ENCODE measurements at places on chromosomes 1 and 21. TPM values are rescaled to one million over a fixed set of nuclear protein-coding genes. Genes with fewer than 3 reads are reported as not detected.

The BRINP3 gene
- total RNA-seq = 0.28 TPM

The TIAM1 gene
- 25.2 TPM for total RNA-seq

The DCDC2B gene
- total RNA-seq = not detected

The FCGR3A gene
- total RNA-seq = 0.32 TPM

The CFHR5 gene
- not detected for total RNA-seq

The ZBTB7B gene
- total RNA-seq = 31.5 TPM

DNA sequence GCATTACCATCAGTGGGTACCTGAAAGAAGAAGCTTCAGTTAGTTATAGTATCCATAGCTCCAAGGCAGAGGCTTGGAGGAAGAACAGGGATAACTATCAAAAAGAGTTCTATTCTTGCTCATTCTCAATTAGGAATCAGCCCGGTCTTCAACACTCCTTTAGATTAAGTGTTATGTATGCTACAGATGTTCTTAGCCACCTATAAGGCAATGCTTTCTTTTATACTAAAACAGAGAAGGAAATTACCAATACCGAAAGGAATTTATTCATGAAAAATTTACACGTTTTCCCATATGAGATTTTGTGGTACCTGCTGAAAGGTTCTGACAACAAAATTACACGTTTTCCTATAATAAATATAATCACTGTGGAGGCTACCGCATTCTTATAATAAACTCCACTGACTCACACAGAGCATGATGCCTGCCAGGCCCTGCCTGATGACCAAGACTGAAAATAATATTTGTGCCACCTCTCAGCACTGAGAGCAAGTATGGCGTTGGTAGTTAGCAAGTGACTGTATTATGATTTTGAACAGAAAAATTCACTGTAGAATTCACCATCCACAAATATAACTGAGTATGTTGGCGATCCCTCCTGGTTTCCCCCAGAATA is 58.3 kb downstream of the APP start:
- no peaks in the 10 kb centered on the region for H3K27me3 ChIP-seq
- no peak for DNase-seq
- peaks cover 25% of the 10 kb centered on the region for H3K36me3 ChIP-seq
- H3K4me1 ChIP-seq = peaks cover 82% of the 10 kb centered on the region
- H3K27ac ChIP-seq = peak overlapping the region; percentile 39
- no peak overlapping the region for H3K4me3 ChIP-seq

- no peak for DNase-seq
- H3K36me3 ChIP-seq = 0 out of 2 replicates have a peak, but pooled peaks cover 2% of the 10 kb centered on the region
- no peaks in the 10 kb centered on the region for H3K27me3 ChIP-seq
Measured at GRCh38 chr21:37407719-37408420, 41.3 kb downstream of the DYRK1A start.

DNA sequence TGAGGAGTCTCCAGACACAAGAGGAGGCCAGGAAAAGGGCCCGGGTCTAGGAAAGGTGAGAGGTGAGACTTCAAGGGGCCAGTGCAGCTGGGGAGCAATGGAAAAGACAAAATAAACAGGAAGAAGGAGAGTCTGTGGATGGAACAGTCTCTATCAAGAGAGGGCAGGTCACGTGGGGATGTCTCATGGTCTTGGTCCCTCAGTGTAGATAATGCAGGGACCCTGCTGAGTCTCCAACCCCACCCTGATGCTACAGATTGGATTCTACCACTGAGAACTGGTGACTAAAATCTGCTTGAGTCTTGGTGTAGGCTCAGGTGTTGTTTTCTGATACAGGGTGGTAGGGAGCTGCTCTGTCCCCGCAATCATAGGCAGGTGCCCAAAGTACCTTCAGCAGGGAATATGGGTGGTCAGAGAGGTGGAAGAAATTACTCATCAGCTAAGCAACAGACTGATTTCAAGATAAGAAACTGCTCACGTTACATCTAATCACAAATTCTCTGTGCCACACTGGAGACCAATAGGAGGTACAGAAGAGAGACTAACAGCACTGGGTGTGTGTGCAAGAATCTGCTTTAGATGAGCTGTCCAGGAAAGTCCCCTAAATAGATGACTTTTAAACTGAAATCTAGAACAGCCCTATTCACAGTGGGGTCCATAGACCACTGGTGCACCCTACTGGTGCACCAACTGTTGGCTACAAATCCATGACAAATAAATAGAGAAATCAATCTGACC is 101.5 kb upstream of the TLR5 start:
- no peaks in the 10 kb centered on the region for H3K4me1 ChIP-seq
- no peak overlapping the region for H3K4me3 ChIP-seq
- no peak for DNase-seq

DNA sequence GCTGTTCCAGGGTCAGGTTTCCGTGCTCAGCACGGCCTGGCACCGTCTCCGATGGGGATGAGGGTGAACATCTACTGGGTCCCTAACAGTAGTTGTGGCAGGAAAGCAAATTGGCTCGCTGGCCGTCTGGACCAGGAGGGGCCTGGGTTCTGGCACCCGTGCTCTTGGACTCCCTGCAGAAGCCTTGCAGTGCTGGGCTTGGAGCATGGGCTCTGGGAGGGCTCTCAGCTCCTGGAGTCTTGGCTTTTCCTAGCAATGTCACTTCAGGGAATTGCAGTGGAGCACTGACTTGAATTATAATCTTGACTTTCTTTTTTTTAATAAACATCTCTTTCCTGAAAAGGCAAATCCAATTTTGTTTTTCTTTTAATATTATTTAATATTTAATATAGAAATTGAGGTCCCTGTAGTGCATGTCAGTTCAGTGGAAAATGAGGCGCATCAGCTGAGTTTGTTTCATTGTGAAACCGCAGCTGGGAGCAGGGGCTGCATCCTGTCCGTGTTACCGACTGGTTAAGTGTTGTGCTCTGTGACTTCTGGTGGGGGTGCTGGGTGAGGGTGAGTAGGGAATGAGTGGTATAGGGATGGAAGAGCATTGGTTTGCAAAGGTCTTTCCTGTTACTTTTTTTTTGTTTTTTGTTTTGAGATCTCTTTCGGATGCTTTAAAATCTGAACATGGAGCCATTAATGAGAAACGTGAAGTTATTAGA is 64.1 kb downstream of the PEX14 start:
- H3K4me3 ChIP-seq = no peak overlapping the region
- peak overlapping the region; percentile 10 for H3K27ac ChIP-seq
- peaks cover 49% of the 10 kb centered on the region for H3K4me1 ChIP-seq
- no peak for DNase-seq

DNA sequence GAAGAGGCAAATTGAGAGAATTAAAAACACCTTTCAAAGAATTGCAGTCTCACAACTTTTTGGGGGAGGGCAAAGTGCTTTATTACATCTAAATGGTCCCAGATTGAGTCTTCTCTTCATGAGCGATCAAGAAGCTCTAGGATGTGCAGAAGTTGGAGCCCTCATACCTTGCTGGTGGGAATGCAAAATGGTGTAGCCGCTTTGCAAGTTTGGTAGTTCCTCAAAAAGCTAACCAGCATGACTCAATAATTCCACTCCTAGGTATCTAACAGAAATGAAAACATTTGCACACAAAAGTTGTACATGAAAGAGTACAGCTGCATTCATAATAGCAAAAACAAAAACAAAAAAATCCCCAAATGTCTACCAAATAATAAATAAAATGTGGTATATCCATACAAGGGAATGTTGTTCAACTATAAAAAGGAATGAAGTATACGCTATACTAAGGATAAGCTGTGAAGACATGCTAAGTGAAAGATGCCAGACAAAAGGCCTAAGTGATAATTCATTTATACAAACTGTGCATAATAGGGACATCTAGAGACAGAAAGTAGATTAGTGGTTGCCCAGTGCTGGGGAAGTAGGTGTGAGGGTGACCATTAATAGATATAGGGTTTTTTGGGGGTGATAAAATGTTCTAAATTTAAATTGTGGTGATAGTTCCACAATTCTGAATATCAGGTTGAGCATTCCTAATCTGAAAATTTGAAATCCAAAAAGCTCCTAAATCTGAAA is 55.2 kb downstream of the SELENOF start:
- H3K4me3 ChIP-seq = no peak overlapping the region
- H3K36me3 ChIP-seq = no peaks in the 10 kb centered on the region
- H3K4me1 ChIP-seq = peaks cover 7% of the 10 kb centered on the region

- DNase-seq = no peak
- H3K27ac ChIP-seq = peak overlapping the region; percentile 60
- no peak overlapping the region for H3K4me3 ChIP-seq
- H3K36me3 ChIP-seq = peaks cover 14% of the 10 kb centered on the region
- peaks cover 6% of the 10 kb centered on the region for H3K27me3 ChIP-seq
Measured at GRCh38 chr21:41613533-41613909, 105.6 kb upstream of the TMPRSS2 start.

- peak overlapping the region; percentile 93 for H3K27ac ChIP-seq
- DNase-seq = no peak
- H3K4me3 ChIP-seq = peak overlapping the region; percentile 74
Measured at GRCh38 chr1:150973258-150973835, 1.3 kb downstream of the CERS2 start.

DNA sequence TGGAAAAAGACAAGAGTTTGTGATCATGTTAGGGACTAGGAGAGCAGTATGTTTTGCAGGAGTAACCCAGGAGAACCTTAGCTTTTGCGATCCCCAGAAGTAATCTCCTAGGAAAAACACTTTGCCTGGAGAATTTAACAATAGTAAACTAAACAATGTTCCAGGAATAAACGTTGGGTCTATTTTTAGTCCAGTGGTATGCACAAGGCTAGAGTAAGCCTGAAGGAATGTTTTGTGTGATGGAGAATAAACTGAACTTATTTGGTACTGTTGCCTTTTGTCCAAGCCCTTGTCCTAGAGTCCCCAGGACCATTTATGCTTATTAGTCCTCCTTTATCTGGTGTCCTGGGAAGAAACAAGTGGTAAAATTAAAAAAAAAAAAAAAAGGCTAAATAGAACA is 28.7 kb upstream of the RGS5 start:
- peaks cover 9% of the 10 kb centered on the region for H3K4me1 ChIP-seq
- H3K27me3 ChIP-seq = no peaks in the 10 kb centered on the region
- peaks cover 15% of the 10 kb centered on the region for H3K36me3 ChIP-seq
- no peak overlapping the region for H3K4me3 ChIP-seq
- H3K27ac ChIP-seq = no peak overlapping the region
- no peak for DNase-seq

GRCh38 chr1:152166966-152167365 is 7.9 kb upstream of the RPTN start:
- H3K27ac ChIP-seq = no peak overlapping the region
- peaks cover 33% of the 10 kb centered on the region for H3K36me3 ChIP-seq
- no peaks in the 10 kb centered on the region for H3K4me1 ChIP-seq
- H3K27me3 ChIP-seq = peaks cover 14% of the 10 kb centered on the region
- DNase-seq = no peak
- H3K4me3 ChIP-seq = no peak overlapping the region

- H3K27me3 ChIP-seq = no peaks in the 10 kb centered on the region
- 0 out of 2 replicates have a peak overlapping the region, but pooled peaks have one; percentile 69 for H3K27ac ChIP-seq
- peaks cover 14% of the 10 kb centered on the region for H3K4me1 ChIP-seq
- no peak for DNase-seq
- H3K4me3 ChIP-seq = no peak overlapping the region
- H3K36me3 ChIP-seq = peaks cover 4% of the 10 kb centered on the region
Measured at GRCh38 chr1:115677182-115677555, 35.4 kb downstream of the VANGL1 start.

GRCh38 chr1:15501208-15502032 is 22.6 kb downstream of the CASP9 start:
- H3K27me3 ChIP-seq = no peaks in the 10 kb centered on the region
- H3K4me1 ChIP-seq = peaks cover 11% of the 10 kb centered on the region
- DNase-seq = peak; percentile 88
- no peak overlapping the region for H3K4me3 ChIP-seq
- H3K27ac ChIP-seq = no peak overlapping the region
- H3K36me3 ChIP-seq = peaks cover 12% of the 10 kb centered on the region

DNA sequence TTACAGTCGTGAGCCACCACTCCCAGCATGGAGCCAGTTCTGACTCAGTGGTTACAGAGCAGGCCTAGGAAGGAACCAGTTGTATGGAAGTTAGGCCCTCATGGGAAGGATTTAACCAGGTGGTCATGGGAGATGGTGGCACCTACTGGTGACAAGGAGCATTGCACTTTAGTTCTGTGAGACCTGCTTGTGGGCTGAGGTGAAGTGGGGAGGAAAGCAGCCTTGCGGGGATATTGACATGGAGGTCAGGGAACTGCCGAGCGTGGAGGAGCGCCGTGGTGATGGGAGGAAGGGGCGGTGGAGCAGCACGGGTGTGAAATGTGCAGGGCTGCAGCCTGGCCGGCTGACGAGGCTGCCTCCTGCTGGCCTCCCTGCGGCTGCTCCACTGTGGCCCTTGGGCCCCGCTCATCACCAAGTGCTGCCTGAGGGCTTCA is 100.4 kb downstream of the GALNT2 start:
- H3K27ac ChIP-seq = no peak overlapping the region
- no peaks in the 10 kb centered on the region for H3K27me3 ChIP-seq
- peak; percentile 32 for DNase-seq
- peaks cover 40% of the 10 kb centered on the region for H3K4me1 ChIP-seq
- no peak overlapping the region for H3K4me3 ChIP-seq

- no peak for DNase-seq
- H3K4me1 ChIP-seq = peaks cover 30% of the 10 kb centered on the region
- H3K36me3 ChIP-seq = peaks cover 2% of the 10 kb centered on the region
- peak overlapping the region; percentile 66 for H3K4me3 ChIP-seq
- 0 out of 2 replicates have a peak overlapping the region, but pooled peaks have one; percentile 60 for H3K27ac ChIP-seq
- H3K27me3 ChIP-seq = peaks cover 12% of the 10 kb centered on the region
Measured at GRCh38 chr21:33229099-33229783, 497 bp upstream of the IFNAR2 start.

DNA sequence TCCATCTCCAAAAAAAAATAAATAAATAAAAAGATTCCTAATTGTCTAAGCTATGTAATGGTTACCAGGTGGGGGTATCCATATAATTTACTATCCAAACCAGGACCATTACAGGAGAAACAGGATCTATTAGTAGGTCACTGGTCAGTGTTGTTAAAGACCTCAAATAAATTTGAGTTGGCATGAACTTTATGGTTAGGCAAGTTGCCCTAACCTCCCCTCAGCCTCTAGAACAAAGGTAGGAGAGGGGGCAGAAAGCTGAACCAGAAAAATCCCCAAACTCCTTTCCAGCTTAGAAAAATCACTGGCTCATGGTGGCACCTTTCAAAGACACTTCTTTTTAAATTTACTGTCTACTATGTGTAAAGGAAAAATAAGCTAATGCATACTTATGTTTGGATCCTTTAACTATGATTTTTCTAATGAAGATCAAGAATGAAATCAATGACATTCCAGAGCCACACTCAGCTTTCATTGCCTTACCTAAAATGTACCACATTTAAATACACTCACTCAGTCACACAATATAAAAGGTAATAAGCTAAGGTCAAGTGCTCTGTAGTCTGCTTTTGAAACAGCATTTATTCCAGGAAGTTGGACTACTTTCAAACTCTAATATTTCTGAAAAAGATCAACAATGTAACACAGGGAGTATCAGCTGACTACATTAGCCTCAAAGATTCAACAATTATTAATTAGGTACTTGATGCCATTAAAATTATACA is 13.8 kb downstream of the EIF4G3 start:
- no peak overlapping the region for H3K4me3 ChIP-seq
- H3K36me3 ChIP-seq = peaks cover 37% of the 10 kb centered on the region
- H3K27me3 ChIP-seq = no peaks in the 10 kb centered on the region
- DNase-seq = no peak
- peaks cover 3% of the 10 kb centered on the region for H3K4me1 ChIP-seq

GRCh38 chr21:17784180-17784598 is 35.0 kb downstream of the C21orf91 start:
- no peak overlapping the region for H3K27ac ChIP-seq
- H3K4me1 ChIP-seq = peaks cover 25% of the 10 kb centered on the region
- H3K27me3 ChIP-seq = no peaks in the 10 kb centered on the region
- H3K36me3 ChIP-seq = peaks cover 40% of the 10 kb centered on the region
- no peak for DNase-seq
- H3K4me3 ChIP-seq = no peak overlapping the region

- H3K4me1 ChIP-seq = peaks cover 6% of the 10 kb centered on the region
- H3K4me3 ChIP-seq = no peak overlapping the region
- peaks cover 7% of the 10 kb centered on the region for H3K36me3 ChIP-seq
- H3K27me3 ChIP-seq = no peaks in the 10 kb centered on the region
- no peak for DNase-seq
Measured at GRCh38 chr1:239617259-239617658, 230.9 kb downstream of the CHRM3 start.
